ENCODE measurements at places on chromosomes 7 and 10.

GRCh38 chr10:85741626-85742300 is 624.8 kb downstream of the GRID1 start:
- DNase-seq = no peak

DNA sequence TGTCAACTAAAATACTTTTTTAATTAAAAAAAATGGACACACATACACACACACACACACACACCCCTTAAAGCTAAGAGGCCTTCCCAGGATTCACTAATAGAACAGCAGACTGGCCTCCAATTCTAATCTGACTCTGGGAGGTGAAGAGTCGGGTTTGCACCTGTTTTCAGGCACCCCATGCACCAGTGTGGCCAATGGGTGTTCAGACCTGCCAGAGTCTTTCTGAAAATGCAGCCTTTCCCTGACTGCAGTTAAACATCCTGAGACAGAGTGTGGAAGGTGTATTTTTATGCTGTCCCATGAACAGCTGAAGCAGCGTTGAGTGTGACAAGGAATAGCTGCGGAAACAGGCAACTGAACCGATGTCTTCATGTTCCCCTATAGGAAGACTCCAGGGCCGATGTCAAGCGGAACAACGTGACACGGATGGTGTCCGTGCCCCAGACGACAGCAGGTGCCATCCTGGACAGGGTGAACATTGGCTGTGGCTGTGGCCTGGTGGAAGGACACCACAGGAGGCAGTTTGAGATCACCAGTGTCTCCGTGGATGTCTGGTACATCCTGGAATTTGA is 74.6 kb upstream of the LYZL2 start:
- no peak for DNase-seq

- DNase-seq = no peak
Observed at GRCh38 chr7:47559306-47560220, 22.3 kb downstream of the TNS3 start.

DNA sequence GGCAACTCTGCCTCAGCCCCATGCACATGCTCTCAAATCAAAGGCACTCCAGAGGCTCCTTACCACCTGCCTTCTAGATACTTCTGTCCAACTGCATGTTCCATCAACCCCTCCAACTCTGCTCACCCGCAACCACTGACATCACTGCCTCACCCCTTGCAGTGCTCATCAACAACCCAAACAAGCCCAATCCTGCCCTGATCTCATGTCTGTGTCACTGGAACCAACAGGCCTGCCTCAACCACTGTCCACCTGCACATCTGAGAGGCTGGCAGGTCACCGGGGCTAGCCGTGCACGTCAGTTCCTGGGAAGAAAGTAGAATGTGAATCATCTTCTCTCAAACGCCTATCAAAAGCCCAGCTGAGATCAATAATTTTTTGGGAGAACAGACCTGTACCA is 33.3 kb downstream of the CTBP2 start:
- DNase-seq = no peak

GRCh38 chr10:44309939-44310761 is 74.7 kb downstream of the CXCL12 start:
- DNase-seq = no peak

GRCh38 chr10:81101062-81101461 is 563.4 kb downstream of the SH2D4B start:
- no peak for DNase-seq

- DNase-seq = no peak
Observed at GRCh38 chr10:99389729-99390480, 40.5 kb downstream of the GOT1 start.
